ENCODE measurements at places on chromosomes 13 and 19. TPM values are rescaled to one million over a fixed set of nuclear protein-coding genes. Genes with fewer than 3 reads are reported as not detected.

The RFPL4A gene
- 0.33 TPM for total RNA-seq

The MBD3L3 gene
- 0.24 TPM for total RNA-seq

The PLIN5 gene
- 1.2 TPM for total RNA-seq

The ERFL gene
- 0.09 TPM for total RNA-seq

The FIZ1 gene
- 4.6 TPM for total RNA-seq

The RUBCNL gene
- 17.1 TPM for total RNA-seq
